AG20443 (cell line): ENCODE measurements at places on chromosomes 6 and 20.

DNA sequence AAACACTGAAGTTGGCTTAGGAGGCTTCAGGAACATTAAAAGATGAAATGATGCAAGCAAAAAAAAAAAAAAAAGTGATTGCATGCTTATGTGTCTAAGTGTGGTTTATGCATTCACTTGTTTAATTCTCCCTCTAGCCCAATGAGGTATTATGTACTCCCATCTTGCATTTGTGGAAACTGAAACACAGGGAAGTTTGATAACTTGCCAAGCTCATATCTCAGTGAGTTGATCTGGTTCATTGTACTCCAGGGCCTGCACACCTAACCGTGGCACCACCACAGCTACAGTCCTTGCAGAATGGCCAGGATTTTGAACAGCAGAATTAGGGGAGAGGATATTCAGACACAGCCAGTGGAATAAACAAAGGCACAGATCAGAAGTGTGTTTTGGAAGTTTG, 251.2 kb downstream of the TBC1D7 start:
- no peak for DNase-seq

DNA sequence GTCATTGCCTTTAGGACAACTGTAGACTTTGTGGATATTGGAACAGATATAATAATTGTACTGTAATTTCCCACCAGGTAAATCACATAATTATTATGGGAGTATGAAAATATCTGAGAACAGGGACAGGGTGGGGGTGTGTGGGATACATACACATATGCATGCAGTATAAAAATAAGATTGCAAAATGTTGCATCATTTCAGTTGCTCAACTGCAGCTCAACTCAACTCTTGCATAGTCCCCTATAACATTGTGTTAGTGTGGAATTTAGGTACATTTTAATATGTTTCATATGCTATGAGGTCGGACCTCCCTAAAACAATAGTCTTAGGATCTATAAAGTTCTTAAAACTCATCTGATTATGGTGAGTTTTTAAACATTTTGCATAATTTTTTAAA, 275.0 kb upstream of the FLRT3 start:
- no peak for DNase-seq

GRCh38 chr6:83333500-83333899, 97.4 kb downstream of the ME1 start:
- DNase-seq: no peak

DNA sequence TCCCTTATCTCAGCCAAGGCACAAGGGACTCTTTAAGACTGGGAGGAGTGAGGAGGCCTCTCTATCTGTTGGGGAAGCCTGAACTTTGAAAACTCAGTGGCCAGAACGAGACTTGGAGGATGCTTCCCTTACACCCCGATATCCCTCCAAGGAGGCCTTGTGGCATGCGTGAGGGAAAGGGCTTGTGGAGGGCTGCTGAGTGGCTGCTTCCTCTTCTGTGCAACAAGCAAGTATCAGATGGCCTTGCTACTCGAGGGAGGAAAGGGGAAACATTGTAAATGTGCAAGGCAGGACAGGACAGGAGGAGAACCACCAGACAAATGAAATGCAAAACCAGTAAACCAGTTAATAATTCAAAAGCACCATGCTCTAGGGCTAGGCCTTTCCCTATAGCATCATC, 306.5 kb upstream of the MAP3K7 start:
- DNase-seq: no peak

GRCh38 chr6:94177429-94177828, 758.1 kb upstream of the EPHA7 start:
- DNase-seq: no peak

DNA sequence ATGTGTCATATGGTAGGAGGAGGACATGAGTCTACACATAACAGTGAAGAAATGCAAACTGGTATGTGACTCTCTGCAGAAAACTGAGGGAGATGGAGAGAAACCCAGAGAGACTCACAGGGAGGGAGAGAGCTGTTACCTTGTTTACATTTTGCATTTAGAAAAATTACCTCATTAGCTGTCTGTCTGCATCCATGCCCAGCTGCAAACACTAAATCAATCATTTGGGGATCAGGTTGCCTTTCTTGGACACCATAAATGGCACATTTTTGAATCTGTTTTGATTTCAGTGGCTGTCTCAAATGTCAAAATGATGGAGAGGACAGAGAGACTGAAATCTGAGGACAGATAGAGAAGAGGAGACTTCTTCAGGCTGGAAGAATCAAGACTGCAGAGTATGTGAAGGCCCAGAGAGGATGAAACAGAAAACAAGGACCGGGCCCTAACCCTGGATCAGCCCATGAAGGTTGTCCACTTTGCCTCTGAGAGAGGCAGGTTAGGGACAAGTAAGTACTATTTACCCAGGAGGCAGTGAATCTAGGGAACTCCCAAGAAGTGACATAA, 92.2 kb downstream of the UNC5CL start:
- no peak for DNase-seq

DNA sequence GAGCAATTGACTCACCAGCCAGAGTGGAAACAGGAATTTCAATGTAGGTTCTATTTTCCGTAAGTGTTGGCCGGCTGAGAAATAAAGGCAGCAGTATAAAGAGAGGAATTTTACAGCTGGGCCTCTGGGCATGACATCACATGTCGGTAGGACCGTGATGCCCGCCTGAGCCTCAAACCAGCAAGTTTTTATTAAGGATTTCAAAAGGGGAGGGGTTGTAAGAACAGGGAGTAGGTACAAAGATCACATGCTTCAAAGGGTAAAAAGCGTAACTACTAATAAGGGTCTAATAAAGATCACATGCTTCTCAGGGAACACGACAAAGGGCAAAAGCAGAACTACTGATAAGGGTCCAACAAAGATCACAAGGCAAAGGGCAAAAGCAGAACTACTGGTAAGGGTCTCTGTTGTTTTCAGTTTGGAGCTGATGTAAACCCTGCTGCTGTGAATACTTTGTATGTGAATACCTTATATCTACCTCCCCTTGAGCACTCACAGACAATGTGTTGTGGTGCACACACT, 9.0 kb upstream of the TULP4 start:
- no peak for DNase-seq
